Stimulated activated CD4-positive, alpha-beta T cell treated with anti-CD3 and anti-CD28 coated beads, Interleukin-15, amount 100 ng/mL, for 24 hours (primary cell): ENCODE measurements at places on chromosomes 7 and 10.
A peak's percentile ranks its signal among the peaks of the same experiment; 100 is the strongest.

- no peak for DNase-seq
These were observed 36.6 kb downstream of the ADCY1 start for GRCh38 chr7:45610660-45611299.

GRCh38 chr10:21309427-21309826 is 216.1 kb downstream of the SKIDA1 start:
- DNase-seq, result no peak

DNA sequence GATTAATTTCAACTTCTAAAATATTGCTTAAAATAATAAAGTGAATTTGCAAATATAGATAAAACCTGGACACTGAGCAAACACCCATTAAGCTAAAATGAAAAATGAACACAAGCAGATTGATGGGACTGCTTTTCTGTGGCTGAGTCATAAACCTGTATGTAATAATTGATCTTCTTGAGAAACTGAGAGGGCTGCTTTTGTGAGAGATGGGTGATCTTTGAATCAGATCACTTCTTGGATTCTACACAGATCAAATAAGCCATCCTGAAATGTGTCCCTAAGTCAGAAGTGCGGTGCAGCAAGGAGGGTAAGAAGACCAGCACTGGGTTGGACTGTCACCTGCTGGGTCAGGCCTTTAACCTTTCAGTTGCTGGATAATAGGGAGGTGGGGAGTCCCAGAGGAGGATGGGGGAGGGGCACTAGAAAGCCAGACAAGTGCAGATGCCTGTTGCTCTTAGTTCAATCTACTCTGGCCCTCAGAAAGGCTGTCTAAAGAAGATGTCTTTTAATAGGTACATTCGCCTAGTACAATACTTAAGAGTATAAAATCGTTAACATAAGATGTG is 178.2 kb upstream of the NAMPT start:
- DNase-seq, result peak; percentile 26

GRCh38 chr10:47237316-47238260 is 62.4 kb upstream of the GDF10 start:
- no peak for DNase-seq

DNA sequence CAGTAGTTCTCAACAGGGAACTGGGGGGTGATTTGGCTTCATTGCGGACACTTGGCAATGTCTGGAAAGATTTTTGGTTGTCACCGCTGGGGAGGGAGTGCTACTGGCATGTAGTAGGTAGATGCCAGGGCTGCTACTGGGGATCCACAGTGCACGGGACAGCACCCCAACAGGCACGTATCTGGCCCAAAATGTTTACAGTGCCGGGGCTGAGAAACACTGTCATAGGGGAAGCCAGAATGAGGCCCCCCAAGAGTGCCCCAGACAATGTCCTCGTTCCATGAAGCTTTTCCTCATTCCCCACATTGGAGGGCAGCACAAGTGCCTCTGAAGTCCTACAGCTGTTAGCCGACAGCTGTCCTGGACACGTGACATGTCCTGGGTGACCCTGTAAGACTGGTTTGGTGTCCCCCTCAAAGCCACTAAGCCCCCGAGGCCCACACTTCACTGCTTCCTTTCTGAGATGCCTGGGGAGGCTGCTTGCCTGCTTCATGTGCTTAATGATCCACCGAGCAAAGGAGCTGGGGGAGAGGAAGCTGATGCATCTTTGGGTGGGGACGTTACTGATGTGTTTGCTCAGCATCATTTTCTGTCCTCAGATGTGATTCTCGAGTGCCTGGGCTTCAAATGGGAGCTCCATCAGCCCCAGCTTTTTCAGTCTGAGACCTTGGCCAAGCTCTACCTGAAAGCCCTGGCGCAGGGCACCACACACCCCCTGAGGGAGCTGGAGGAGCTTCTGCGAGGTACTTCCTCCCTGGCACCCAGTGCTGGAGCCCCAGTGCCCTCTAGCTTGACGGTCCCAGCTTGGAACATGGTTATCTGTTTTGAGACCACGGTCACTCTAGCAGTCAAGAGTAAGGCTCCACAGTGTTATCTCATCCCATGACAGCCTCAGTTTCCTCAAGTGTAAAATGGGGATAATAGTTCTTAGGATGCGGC is 14.7 kb downstream of the BTBD16 start:
- no peak for DNase-seq

GRCh38 chr10:97550336-97551149 is 22.0 kb upstream of the ANKRD2 start:
- no peak for DNase-seq

GRCh38 chr7:74401137-74401859 is 52.4 kb upstream of the GTF2IRD1 start:
- peak; percentile 81 for DNase-seq

DNA sequence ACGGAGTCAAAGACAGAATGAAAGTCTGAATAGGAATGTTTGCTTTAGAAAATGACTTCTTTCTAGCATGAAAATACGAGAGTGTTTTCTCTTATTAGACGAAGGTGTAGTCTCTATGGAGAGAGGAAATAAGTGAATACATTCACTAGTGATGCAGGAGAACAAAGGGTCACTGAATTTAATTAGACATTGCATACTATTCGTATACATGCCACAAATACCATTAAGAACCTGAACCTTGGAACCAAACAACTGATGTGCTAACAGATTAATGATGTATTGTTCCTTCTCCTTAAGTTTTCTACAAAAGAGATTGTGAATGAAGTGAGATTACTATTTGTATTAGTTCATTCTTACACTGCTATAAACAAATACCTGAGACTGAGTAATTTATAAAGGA is 10.3 kb downstream of the THAP5 start:
- no peak for DNase-seq

- DNase-seq, result no peak
These were observed 164.7 kb upstream of the PLXDC2 start for GRCh38 chr10:19651549-19651948.

DNA sequence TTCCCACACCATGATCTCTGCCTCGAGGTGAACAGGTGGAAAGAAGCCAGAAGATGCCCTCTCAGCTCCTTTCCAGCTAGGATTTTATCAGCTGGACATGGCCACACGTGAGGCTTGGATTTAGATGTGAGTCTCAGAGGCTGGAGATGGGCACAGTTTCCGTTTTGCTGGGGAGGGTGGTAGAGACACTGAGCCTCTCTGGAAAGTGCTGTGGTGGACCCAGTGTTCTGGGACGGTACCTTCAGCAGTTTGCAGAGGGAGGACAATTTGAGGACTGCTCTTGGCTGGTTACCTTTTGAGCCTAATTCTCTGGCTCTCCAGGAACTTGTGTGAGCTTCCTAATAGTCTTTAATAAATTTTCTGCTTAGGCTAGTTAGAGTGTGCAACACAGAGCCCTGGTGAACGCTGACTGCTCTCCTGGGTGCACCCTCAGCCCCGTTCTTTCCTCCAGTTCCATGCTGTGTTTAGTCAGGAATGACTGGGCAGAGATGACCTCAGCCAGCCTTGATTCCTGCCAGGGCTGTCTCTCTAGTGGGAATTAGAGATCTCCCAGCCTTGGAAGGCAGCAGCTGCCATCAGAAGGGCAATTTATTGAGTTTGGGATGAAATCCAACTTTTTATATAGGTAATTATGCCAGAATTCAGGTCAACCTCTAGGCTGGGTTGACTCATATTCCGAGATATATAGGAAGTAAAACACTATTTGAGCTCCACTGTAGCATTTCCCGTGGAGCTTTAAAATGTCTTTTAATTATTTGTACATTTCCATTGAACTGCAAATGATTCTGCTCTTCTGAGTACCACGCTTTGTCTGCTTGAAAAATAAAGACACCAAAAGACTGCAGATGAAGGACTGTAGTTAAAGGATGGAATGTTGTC is 103.9 kb downstream of the GATA3 start:
- no peak for DNase-seq

GRCh38 chr7:47347816-47348385 is 234.0 kb downstream of the TNS3 start:
- DNase-seq, result no peak
